ENCODE measurements at places on chromosomes 1 and 21.

DNA sequence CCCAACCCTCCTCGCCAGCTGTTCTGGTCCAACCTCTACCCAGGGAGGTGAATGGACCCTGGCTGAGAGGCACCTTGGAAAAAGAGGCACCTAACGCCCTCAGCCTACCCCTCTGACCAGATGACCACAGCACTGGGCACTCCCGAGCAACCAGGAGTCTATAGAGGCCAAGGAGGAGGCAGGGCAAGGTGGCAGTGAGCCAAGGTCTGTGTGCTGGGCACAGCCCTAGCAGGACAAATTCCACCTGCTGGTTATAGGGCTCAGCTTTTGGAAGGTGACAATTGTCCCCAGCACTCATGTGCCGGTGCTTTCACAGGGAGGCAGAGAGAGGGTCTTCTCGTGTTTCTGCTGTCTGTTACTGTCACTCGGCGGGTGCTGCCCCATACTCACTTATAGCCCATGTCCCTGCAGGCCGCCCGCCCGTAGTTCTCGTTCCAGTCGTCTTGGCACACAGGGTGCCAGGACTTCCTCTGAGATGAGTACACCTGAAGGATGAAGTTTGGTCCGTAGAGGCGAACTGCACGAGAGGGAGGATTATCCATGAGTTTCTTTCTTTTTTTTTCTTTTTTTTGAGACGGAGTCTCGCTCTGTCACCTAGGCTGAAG is 27.8 kb downstream of the TMPRSS2 start:
- DNase-seq = no peak

DNA sequence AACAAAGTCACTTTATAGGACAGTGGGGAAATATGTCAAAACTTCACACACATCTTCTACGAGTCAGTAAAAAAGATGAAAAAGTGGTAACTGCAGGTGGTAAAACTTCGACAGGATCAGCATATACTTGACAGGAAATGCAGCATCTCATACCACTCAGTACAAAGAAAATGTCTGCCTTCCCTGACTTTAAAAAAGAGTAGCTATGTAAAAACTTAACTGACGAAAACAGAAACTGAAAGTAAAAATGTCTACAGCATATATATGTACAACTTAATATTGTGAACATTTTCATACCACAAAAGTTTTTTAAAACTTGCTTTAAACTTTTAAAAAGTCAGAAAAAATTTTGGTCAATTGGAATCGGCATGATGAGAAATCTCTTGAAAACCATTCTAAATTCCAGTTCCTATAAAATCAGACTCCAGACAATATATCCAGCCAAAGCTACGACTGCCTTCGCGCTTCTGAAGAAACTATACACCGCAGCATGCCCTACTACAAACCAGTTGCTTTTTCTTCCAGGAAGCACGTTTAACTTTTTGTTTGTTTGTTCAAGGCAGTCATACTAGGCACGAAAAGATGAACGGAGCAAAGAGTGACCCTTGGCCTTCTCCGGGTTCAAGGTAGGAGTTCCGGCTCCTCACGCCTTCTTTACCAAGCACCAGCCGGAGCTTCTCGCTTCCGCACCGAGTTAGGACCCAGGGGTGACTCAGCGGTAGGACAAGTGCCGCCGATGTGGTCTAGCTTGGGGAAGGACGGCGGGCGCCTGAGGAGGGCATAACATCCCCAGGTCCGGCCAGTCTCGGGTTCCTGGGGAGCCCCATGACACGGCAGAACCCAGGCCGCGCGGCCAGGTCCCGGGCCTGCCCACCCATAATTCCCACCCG is 612 bp downstream of the PSMA5 start:
- DNase-seq = no peak

DNA sequence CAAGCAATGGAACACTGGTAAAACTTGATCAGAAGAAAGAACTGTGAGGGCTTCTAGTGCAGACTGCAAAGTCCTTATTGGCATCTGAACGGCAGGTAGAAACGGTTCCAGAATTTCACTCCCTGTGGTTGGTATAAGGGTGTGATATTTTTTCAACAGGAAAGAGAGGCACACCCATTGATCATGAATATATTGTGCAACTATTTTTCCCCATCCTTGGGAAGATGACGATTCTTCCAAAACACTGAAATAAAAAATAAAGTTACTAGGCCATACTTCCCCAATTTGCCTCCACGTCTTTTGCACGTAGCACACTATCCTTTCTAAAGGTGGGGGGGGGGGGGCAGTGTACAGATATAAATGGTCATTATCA is 49.6 kb downstream of the TARBP1 start:
- no peak for DNase-seq

GRCh38 chr1:101073836-101074235 is 48.3 kb upstream of the DPH5 start:
- DNase-seq = no peak

DNA sequence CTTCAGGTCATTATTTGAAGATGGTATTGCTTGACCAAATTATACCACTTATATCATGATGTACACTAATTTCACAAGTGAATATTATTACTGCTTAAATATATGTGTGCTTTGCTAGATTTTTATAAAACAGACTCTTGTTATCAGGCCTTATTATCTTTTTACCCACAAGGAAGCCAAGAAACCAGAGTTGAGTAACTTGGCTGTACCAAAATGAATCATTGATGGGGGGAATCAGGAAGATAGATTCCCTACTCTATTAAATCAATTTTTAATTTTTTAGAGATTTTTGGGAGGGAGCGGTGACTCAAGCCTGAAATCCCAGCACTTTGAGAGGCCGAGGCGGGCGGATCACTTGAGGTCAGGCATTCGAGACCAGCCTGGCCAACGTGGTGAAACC is 16.0 kb upstream of the SCCPDH start:
- no peak for DNase-seq

DNA sequence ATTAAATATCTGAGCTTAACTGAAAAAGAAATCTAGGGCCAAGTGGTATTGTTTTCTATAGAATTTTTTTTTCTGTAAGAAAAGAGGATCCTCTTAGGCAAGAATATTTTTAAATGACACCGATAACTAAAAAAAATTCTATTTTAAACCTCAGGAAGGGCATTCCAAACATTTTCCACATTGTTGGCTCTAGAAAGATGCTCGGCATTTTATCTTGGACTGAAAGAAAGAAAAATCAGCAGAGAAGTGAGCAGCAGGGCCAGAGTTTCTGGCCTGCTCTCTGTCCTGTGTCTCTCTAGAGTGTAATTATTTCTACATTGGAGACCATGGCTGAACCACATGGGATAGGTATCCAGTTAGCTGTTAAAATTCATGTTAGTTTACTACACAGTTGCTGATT is 192.5 kb upstream of the GREM2 start:
- no peak for DNase-seq

GRCh38 chr1:30984165-30984889 is 75.8 kb upstream of the SDC3 start:
- no peak for DNase-seq

- DNase-seq = no peak
These were observed 332 bp downstream of the KCNJ6 start for GRCh38 chr21:37915941-37916309.

GRCh38 chr1:68497358-68497698 is 446 bp upstream of the DEPDC1 start:
- DNase-seq = no peak

DNA sequence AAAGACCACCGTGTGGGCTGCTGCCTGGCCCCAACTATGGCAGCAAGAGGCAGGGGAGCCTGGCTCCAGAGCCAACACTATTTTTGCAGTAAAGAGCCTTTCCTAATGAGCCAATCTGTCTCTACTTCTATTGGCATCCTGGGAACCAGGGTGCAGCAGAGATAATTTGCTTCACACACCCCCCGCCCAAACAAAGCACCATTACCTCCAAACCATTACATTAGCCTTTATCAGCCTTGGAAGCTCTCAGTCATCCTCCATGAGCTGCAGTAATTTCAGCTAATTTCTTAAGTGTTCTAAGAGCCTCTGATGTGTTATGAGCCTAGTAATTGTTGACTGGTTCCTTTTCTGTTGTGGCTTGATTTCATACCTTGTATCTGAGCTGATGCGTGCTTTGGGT is 21.6 kb downstream of the ARMH1 start:
- DNase-seq = no peak

DNA sequence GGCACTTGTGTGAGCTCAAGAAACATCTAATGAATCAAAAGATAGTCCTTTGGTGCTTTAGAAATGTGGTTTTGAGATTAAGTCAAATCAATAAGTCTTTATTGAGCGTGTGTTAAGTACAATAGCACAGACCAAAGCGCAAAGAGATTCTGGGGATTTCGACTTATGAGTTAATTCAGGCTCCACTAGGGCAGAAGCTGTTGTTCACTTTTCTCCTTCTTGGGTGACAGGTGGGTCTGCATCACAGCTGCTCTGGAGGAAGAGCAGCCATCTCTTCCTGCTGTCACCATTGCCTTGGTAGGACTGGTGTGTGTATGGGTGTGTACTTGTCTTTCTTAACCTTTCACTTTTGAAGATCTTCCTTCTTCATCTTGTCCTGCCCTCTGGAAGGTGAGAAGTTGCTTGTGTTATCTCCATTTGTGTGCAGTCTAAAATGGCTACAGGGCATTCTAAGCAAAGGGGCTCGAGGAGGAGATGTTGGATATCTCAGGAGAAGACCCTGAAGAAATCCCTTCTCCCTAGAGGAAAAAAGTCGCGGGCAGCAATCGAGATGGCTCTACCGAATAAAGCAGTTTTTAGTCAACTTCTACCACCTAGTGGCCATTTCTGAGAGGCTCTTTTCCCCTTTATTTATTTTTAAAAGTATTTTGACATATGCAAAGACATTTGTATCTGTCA is 22.9 kb upstream of the DISC1 start:
- no peak for DNase-seq

- DNase-seq = no peak
These were observed 102.8 kb downstream of the GDAP2 start for GRCh38 chr1:117826540-117827078.

- no peak for DNase-seq
These were observed 305.4 kb upstream of the PTBP2 start for GRCh38 chr1:96416111-96416595.

DNA sequence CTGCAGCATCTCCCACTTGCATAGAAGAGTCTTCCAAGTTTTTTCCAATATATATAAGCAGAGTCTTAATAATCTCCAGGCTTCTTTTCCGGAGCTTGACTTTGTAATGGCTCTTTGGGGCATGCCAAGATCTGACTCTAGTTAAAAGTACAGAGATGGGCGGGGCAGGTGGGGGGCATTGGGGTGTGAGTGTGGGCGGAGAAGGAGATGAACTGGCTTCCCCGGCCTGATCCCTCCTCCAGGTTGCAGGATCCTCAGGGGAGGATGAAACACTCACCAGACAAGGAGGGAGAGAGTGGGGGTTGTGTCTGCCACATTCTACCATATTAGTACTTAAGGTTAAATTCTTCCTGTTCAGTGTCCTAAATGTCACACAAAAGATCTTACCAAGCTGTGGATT is 23.0 kb downstream of the S100A10 start:
- DNase-seq = no peak

DNA sequence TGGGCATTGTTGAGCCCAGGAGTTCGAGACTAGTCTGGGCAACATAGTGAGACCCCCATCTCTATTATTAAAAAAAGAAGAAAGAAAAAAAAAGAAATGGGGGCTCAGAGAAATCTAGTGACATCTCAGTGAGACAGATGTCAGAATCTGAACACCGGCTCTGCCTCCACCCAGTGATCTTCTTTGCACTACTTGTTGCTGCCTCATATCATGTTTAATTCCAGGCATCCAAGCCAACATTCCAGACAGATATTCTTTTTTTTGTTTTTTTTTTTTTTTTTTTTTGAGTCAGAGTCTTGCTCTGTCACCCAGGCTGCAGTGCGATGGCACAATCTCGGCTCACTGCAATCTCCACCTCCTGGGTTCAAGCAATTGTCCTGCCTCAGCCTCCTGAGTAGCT is 5.0 kb upstream of the ARL8A start:
- no peak for DNase-seq

DNA sequence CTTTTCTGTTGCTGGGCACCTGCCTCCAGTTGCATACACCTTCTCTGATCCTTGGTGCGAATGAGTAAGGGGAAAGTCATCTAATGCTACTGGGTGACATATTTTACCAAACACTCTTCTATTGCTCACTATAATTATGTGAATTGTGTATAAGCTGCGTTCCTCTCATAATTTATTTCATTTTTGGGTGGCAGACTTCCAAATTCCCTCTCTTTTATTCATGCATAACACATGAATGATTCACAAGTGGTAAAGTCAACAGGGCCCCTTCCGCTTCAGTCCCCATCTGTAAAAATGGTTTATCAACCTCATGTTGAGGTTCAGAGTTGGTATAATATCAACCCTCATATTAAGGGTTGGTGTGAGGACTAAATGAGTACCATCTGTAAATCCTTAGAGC is 3.2 kb upstream of the QSOX1 start:
- no peak for DNase-seq

- no peak for DNase-seq
These were observed 112.1 kb downstream of the HLCS start for GRCh38 chr21:36854391-36854790.

DNA sequence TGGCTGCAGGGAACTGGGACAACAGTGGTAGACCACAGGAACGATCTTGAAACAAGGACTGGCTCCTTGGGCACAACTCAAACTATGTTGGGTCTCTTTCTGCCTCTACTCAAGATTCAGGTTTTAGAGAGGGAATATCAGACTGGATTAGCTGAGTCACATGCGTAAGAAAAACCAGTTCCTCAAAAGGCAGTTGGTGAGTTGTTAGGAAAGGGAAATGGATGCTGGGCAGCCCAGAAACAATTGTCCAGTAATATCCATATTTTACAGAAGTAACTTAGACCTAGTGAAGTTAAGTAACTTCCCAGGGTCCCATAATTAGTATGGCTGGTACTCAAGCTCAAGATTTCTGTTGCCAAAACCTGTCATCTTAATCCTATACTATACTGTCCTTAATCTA is 27.0 kb upstream of the TMEM39B start:
- no peak for DNase-seq

DNA sequence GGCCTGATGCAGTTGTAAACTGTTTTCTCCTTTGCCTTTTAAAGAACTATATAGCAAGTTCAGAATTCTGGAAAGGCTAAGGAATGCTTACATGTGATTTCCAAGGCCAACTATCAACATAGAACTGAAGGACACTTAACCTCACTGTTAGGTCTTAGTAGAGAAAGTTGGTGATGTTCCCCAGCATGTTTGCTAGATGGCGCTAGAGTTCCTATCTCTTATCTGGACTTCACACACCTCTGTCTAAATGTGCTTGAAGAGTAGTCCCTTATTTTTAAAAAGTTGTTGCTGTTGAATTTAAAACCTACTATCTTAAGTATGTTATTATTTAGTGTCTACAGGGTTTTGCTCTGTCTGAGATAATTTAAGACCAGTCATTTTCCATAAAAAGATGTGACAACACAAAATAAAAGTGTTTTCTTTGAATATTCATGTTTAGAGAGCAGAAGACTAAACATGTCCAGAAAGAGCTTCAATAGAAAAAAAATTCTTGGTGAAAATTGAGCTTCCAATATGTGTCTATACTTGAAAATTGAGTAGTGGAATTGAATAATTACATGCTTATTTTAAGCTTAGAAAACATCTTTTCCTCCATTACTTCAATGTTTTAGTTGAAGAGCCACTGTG is 237.3 kb downstream of the S1PR1 start:
- DNase-seq = no peak

Data from stimulated activated CD4-positive, alpha-beta T cell treated with anti-CD3 and anti-CD28 coated beads, Interleukin-15, amount 100 ng/mL, for 1 hour (primary cell).